Caco-2 (cell line): ENCODE measurements at places on chromosomes 7 and 10. TPM values are rescaled to one million over a fixed set of nuclear protein-coding genes. Genes with fewer than 3 reads are reported as not detected.
A peak's percentile ranks its signal among the peaks of the same experiment; 100 is the strongest.

- H3K27ac ChIP-seq = no peak overlapping the region
- DNase-seq = no peak
- no peaks in the 10 kb centered on the region for H3K36me3 ChIP-seq
Measured at GRCh38 chr10:131646551-131647525, 254.0 kb upstream of the PPP2R2D start.

DNA sequence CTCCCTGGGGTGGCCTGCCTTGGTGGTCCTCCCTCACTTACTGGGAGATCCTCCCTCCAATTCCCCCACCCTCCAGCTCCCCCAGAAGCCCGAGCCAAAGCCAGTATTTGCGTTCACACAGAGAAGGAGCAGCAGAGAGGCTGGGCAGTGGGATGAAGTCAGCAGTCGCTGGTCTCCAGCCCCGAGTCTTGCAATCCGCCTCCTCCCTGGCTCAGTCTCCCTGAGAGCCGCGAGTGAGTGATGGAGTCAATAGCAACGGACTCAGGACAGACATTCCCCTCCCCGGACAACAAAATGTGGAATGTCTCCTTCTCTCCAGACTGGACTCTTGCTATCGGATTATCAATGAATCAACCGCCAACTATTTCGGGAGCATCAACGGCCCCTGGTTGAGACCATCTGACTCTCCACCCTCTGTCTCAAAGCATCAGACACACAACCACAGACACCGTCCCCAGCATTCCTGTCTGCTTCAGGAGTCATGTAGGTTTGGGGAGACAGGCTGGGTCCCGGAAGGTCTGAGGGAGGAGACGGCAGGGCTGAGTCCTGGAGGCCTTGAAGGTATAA lies 178.4 kb downstream of the SH3PXD2A start:
- H3K27ac ChIP-seq = peak overlapping the region; percentile 93
- peaks cover 32% of the 10 kb centered on the region for H3K4me1 ChIP-seq
- DNase-seq = no peak
- H3K36me3 ChIP-seq = no peaks in the 10 kb centered on the region
- no peaks in the 10 kb centered on the region for H3K27me3 ChIP-seq

DNA sequence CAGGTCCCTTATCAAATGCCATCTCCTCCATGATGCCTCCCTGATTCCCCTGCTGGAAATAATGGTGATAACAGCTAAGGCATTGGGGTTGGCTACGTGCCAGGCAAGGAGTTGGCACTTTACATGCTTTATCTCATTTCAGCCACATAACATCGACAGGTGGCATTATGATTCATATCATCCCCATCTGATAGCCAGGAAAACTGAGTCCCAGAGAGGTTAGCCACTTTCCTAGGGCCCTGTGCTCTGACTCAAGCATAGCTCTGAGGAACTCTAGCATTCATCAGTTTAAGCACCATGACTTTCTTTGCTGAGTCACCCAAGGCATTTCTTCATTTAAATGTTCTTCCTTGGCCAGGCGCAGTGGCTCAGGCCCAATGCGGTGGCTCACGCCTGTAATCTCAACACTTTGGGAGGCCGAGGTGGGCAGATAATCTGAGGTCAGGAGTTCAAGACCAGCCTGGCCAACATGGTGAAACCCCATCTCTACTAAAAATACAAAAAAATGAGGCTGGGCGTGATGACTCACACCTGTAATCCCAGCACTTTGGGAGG lies 6.6 kb downstream of the LEP start:
- DNase-seq = no peak
- H3K27me3 ChIP-seq = no peaks in the 10 kb centered on the region
- H3K36me3 ChIP-seq = no peaks in the 10 kb centered on the region
- H3K27ac ChIP-seq = no peak overlapping the region
- H3K4me3 ChIP-seq = no peak overlapping the region
- no peaks in the 10 kb centered on the region for H3K4me1 ChIP-seq

DNA sequence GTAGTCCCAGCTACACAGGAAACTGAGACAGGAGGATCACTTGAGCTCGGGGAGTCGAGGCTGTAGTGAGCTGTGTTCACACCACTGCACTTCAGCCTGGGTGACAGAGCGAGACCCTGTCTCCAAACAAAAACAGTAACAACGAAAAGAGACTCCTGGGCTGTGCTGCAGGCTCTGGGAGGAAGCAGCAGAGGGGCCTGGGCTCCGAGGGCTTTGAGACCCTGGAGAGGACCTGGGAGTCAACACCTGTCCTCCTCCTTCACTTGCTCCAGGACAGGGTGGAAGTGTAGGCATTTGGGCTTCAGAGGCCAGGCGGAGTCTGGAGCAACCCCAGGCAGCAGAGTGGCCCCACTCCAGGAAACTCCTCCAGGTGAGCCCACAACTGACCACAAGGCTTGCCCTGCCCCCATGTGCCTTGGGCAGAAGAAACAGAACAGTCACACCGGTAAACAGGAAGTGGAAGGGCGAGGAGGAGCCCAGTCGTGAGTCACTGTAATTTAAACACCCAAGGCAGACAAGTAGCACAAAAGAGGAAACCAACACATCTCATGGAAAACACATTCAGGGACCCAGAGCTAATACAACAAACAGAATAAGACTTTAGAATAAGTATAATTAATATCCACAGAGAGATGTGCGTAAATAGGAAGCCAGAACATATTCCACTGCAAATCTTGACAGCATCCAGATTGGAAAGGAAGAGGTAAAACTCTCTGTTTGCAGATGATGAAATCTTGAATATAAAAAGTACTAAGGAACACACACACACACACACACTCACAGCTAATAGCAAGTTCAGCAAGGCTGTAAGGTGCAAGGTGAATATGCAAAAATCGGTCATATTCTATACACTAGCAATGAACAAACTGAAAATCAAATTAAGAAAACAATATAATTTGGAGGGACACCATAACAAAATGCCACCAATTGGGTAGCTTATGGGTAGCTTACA lies 20.5 kb upstream of the RASGEF1A start:
- H3K27ac ChIP-seq = no peak overlapping the region
- H3K27me3 ChIP-seq = no peaks in the 10 kb centered on the region
- H3K36me3 ChIP-seq = no peaks in the 10 kb centered on the region
- no peaks in the 10 kb centered on the region for H3K4me1 ChIP-seq
- DNase-seq = no peak

DNA sequence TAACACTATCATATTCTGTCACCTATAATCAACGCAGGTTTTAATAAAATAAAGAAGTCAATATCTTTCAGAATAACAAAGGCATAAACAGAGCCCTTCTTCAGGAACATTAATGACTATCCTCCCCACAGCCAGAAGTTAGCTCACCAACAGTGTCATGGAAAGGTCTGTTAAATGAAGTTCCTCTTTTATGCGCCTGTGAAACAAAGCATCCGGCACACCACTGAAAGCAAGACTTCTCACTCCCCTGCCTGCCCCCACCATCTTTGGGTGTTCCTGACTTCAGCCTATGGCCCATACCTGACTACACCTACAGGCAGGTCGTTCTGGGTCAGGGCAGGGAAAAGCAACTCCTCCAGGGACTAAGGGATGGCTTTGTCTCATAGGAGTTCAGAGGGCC lies 205.4 kb downstream of the FANK1 start:
- no peak for DNase-seq
- no peak overlapping the region for H3K27ac ChIP-seq
- no peaks in the 10 kb centered on the region for H3K36me3 ChIP-seq
- H3K27me3 ChIP-seq = no peaks in the 10 kb centered on the region; the same call in 1 of the 2 replicates
- no peaks in the 10 kb centered on the region for H3K4me1 ChIP-seq
- no peak overlapping the region for H3K4me3 ChIP-seq

DNA sequence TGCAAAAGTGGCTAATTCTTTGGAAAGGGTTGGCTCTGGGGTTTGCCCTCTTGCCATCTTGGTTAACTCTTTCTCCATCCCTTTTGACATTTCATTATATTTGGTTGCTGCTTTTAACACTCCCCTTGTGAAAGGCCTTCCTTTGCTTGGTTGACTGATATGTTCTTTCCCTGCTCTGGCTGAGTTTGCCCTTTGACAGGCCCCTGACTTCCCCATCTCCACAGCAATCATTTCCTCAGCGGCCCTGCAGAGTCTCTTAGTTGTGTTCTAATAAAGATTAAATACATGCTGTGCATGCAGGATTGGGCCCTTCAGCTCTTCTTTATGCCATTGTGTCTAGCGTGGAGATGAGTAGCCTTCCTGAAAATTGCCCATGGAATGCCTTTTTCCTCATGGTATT lies 84.5 kb upstream of the CSTF2T start:
- no peaks in the 10 kb centered on the region for H3K27me3 ChIP-seq
- H3K36me3 ChIP-seq = no peaks in the 10 kb centered on the region
- H3K4me3 ChIP-seq = no peak overlapping the region
- no peak for DNase-seq
- no peak overlapping the region for H3K27ac ChIP-seq

- no peaks in the 10 kb centered on the region for H3K36me3 ChIP-seq
- no peak overlapping the region for H3K27ac ChIP-seq
- peaks cover 5% of the 10 kb centered on the region; the same call in 1 of the 2 replicates for H3K4me1 ChIP-seq
- H3K4me3 ChIP-seq = no peak overlapping the region
Measured at GRCh38 chr7:2331707-2332106, 17.5 kb upstream of the SNX8 start.

Gene PIK3CG
- not detected in 2 replicates for total RNA-seq

- peak; percentile 40 for DNase-seq
- H3K36me3 ChIP-seq = no peaks in the 10 kb centered on the region
- no peaks in the 10 kb centered on the region for H3K27me3 ChIP-seq
- H3K27ac ChIP-seq = no peak overlapping the region
Measured at GRCh38 chr10:665579-666091, 23.8 kb downstream of the DIP2C start.

- H3K27ac ChIP-seq = no peak overlapping the region
- no peak for DNase-seq
- H3K4me1 ChIP-seq = peaks cover 29% of the 10 kb centered on the region
- no peak overlapping the region for H3K4me3 ChIP-seq
- no peaks in the 10 kb centered on the region for H3K27me3 ChIP-seq
Measured at GRCh38 chr7:150398108-150398964, 19.2 kb downstream of the ZNF775 start.

Gene MMD2
- not detected in 2 replicates for total RNA-seq

Gene BICC1
- 118 and 122 TPM in 2 replicates for total RNA-seq

GRCh38 chr10:131075218-131075770 lies 236.2 kb downstream of the TCERG1L start:
- DNase-seq = no peak
- H3K36me3 ChIP-seq = no peaks in the 10 kb centered on the region

Gene TAS2R4
- total RNA-seq = 1.2 and 1.3 TPM in 2 replicates

- H3K36me3 ChIP-seq = no peaks in the 10 kb centered on the region
- no peaks in the 10 kb centered on the region for H3K4me1 ChIP-seq
- no peak for DNase-seq
- H3K4me3 ChIP-seq = no peak overlapping the region
- H3K27me3 ChIP-seq = no peaks in the 10 kb centered on the region
- no peak overlapping the region for H3K27ac ChIP-seq
Measured at GRCh38 chr10:78505657-78506056, 472.0 kb downstream of the RPS24 start.
